GM12878 (cell line): ENCODE measurements at places on chromosomes 5 and 9. TPM values are rescaled to one million over a fixed set of nuclear protein-coding genes. Genes with fewer than 3 reads are reported as not detected.

Gene BRINP1
- not detected in 2 replicates for polyA plus RNA-seq

Gene LPAR1
- 5.9 and 6.6 TPM in 2 replicates for polyA plus RNA-seq

Gene CRB2
- 0.08 and 0.15 TPM in 2 replicates for polyA plus RNA-seq

Gene NIPAL4
- polyA plus RNA-seq: 12.8 and 12.9 TPM in 2 replicates

Gene TERT
- 4.3 and 6.5 TPM in 2 replicates for polyA plus RNA-seq

Gene PCDHGA9
- polyA plus RNA-seq: 0.08 and 0.11 TPM in 2 replicates

Gene NEUROG1
- polyA plus RNA-seq: not detected in 2 replicates

Gene HACD4
- 4.8 and 5.0 TPM in 2 replicates for polyA plus RNA-seq

Gene GRXCR2
- not detected in 2 replicates for polyA plus RNA-seq

Gene SPATA6L
- polyA plus RNA-seq: 0.42 and 0.90 TPM in 2 replicates

Gene RNF183
- polyA plus RNA-seq: not detected in 2 replicates

Gene SLC4A9
- not detected in 2 replicates for polyA plus RNA-seq

Gene SCAMP1
- 21.8 and 30.4 TPM in 2 replicates for polyA plus RNA-seq

Gene PCDHB10
- polyA plus RNA-seq: 0.05 TPM in 1 of 2 replicates, not detected in the other

Gene LEAP2
- polyA plus RNA-seq: 3.3 and 3.4 TPM in 2 replicates
